K562 (cell line): ENCODE measurements at places on chromosomes 12 and 14. TPM values are rescaled to one million over a fixed set of nuclear protein-coding genes. Genes with fewer than 3 reads are reported as not detected.

The RTL1 gene
- not detected in 2 replicates for polyA plus RNA-seq

The RGS6 gene
- polyA plus RNA-seq: not detected in 2 replicates

The COCH gene
- 72.1 and 82.6 TPM in 2 replicates for polyA plus RNA-seq

The KRT82 gene
- polyA plus RNA-seq: not detected in 2 replicates

The TDRD9 gene
- 0.04 and 0.09 TPM in 2 replicates for polyA plus RNA-seq

The ZDHHC22 gene
- polyA plus RNA-seq: not detected in 2 replicates

The RDH16 gene
- 0.24 and 0.52 TPM in 2 replicates for polyA plus RNA-seq

The SLC7A7 gene
- 0.68 and 1.0 TPM in 2 replicates for polyA plus RNA-seq

The PRR13 gene
- 285 and 301 TPM in 2 replicates for polyA plus RNA-seq

The LRRK2 gene
- 0.08 and 0.15 TPM in 2 replicates for polyA plus RNA-seq

The KRT3 gene
- polyA plus RNA-seq: not detected in 2 replicates

The CYP27B1 gene
- polyA plus RNA-seq: 3.1 and 3.8 TPM in 2 replicates

The NOS1 gene
- polyA plus RNA-seq: not detected in 2 replicates

The TMEM119 gene
- polyA plus RNA-seq: not detected in 2 replicates

The OVCH1 gene
- not detected in 2 replicates for polyA plus RNA-seq

The CELA1 gene
- polyA plus RNA-seq: not detected in 2 replicates

The CSRP2 gene
- 2.3 and 3.4 TPM in 2 replicates for polyA plus RNA-seq

The KRT79 gene
- polyA plus RNA-seq: 0.22 and 0.23 TPM in 2 replicates
